Left colon (tissue), 2 donors: ENCODE measurements at places on chromosomes 1 and 21.

DNA sequence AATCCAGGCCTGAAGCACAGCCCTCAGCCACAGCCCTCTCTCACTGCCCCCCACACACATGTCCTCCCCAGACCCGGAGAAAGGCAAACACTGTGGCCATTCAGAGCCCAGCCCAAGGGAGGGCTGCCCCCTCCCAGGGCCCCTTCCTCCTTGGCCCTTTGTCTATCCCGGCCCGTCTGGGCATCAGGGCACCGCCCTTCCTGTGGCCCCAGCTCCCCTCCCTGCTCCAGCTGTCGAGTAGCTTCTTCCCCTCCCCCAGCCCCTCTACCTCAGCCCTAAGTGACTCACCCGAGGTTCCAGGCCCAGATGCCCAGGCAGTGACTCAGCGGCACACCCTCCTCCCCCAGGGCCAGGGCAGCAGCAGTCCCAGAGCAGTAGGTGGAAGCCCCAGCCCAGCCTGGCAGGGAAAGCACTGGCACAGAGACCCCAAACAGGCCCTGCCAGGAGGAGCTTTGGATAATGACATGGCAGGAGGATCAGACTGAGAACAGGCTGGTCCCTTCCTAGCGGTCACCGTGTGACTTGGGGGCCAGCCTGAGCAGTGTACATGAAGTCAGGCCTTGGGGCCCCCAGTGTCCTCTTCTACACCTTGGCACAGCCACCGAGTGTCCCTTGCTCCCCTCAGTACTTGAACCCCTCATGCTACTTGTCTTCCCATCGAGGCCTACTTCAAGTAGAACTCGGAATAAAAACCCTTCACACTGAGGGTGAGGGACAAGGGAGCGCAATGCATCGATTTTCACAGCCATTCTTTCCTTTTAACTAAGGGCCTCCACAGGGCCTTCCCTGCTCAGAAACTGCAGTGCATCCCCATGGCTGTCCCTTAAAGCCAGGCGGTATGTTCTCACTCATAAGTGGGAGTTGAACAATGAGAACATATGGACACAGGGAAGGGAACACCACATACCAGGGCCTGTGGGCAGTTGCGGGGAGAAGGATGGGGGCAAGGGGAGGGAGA, 1.0 kb upstream of the S100A2 start:
- peak; percentile 93 for DNase-seq

DNA sequence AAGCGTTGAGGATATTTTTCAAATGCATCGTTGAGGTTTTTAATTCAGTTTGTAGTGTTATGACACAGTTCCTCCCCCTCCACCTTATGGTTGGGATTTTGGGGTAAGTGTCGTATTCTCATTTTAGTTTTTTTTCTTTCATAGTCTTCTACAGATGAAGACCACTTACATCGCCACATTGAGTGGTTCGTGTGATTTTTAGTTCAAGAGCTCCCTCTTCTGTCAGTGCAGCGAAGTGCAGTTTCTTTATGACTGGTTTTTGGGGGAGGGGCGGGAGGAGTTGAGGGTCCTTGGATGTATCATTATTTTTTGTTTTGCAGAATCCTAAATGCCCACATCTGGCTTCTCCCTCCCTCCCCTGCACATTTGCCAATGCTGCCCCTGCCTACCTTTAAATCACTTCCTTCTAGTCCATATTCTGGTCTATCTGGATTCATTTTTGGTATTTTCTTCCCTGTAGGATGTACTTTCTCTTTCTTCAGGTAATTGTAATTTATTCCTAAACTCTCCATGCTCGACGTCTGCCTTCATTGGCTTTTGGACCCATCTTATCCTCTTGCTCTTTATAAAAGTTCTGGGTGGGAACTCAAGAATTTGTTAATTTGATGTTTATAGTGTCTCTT, 433.1 kb downstream of the CAMTA1 start:
- DNase-seq: peak; percentile 35

DNA sequence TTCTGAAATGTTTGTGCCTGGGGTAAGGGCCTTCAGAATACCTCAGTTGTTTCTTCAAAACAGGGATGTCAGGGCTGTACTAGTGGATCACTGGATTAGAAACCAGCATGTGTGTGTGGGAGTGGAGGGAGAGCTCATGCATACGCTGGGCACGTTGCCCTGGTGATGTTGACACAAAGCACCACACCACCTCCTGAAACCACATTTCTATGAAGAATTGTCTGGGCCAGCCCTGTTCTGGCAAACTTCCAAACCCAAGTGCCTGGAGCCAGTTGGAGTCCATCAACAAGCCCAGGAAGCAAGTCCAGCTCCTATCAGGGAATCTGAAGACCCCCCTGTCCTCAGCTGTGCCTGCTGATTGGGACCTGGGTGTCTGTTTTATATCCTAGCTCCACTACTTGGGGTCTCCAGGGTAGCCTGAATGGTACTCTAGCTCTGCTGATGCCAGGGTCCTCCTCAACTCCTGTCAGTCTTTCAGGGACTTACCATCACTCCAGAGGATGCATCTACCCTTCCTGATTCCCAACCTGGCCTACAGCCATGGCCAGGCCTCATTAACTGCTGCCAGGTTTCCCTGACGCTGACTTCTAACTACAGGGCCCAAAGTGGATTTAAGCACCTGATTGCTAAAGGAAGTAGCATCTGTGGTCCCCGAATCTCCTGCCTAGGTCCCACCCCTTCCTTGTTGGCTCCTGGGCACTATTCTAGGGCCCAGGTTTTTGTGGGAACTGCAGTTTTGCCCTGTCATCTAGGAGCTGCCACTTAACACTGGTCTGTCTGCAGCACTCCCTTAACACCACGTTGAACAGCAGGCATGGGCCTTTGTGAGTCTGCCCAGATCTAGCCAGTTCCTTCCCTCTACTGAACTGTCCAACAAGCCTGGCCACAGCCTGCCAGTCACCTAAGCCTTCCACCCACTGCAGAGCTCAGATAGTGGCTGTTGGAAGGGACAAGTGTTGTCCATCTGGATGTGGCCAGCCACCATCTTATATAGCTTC, 45.5 kb downstream of the LPAR3 start:
- peak; percentile 87 for DNase-seq

DNA sequence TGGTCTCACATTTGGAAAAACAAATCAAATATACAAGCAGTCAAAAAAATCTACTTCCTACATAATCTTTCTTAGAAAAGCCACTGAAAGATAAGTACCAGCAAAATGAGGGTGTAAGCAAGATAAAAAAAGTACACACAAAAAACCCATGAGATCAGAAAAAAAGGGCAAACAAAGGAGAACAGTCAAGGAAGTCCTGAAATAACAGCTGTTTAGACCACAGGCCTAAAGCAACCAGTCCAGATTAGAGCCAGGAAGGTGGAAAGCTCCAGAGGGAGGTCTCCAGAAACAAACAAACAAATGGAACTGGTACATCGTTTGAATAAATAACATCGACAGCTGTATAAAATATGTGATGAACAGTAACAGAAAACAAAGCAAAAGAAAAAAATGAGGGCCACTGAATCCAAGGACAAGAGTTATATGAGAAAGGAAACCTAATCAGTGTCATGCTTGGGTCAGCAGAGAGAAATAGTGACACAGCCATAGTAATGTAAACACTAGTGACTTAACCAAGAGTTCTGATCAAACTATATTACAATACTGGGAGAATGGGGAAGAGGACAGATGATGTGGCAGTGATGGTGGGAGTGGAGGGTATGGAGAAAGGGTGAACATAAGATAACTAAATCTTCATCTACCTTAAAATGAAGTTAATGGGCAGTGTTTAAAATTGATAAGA, 67.5 kb downstream of the NVL start:
- no peak for DNase-seq

DNA sequence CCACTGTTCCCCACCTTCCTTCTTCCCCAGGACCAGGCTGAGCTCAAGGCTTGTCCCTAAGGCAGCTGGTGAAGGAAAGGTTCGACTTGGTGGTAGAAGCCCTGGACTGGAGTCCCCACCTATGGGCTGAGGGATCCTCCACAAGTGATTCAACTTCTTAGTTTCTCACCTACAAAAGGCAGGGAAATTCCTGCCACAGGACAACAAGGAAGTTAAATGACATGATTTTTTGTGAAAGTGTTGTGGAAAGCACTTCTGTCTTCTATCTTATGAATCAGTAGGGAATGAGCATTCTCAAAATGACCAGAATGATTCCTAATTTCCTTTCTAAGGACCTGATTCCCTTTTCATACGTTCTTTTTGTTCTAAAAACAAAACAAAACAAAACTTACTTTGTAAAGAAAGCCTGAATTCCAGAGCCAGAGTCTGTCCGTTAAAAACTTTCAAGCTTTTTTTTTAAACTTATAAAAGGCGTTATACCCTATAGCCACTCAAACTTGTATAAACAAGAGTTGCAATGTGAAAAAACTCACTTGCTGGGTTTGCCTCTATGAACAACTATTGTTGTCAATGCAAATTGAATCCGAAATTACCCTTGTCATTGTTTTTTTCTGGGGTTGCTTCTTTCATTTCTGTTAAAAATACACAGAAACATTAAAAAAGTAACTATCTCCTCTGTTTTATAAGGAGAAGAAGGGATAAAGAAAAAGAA, 12.2 kb downstream of the KCNJ15 start:
- no peak for DNase-seq

- no peak for DNase-seq
Observed at GRCh38 chr1:11184973-11185372, 4.2 kb upstream of the ANGPTL7 start.
